ENCODE measurements at places on chromosomes 11 and 22. TPM values are rescaled to one million over a fixed set of nuclear protein-coding genes. Genes with fewer than 3 reads are reported as not detected.

GRCh38 chr11:62413060-62413696, 5.7 kb upstream of the SCGB1A1 start:
- no peak for DNase-seq

DNA sequence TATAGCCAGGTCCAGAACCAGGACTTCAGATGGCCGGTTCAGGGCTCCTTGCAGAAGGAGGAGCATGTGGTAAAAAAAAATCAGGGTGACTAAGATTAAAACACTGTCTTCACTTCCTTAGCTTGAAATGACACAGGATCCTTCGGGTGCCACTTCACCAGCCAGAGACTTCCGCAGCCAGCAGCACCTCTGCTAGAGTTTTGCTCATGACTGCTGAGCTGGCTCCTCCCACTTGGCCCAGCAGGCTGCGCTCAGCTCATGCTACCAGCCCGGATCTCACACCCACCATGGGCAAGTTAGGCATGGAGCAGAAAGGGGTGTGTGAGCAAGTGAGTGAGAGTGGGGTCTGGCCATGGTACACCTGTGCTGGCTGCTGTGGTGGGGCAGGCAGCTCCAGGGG, 6.6 kb upstream of the MS4A18 start:
- no peak for DNase-seq

DNA sequence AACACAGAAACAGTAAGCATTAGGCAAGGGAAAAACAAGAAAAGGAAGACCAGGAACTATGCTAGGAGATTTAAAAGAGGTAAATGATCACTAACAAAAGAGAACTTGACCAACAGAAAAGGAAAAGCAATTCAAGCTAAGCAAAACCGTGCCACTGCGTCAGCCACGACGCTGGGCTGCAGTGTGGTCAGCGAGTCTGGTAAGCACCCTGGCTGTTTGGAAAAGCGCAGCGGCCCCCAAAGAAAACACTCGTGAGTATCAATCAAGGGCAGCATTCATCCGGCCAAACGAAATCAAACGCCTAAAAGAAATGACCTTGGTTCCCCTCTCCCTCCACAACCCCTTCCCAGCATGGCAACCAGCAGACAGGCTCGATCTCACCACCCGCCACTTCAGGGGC, 28.8 kb downstream of the PACSIN2 start:
- no peak for DNase-seq

MRGPRE gene
- total RNA-seq = not detected

Measured in activated T-helper 2 cell treated with anti-CD3 and anti-CD28 coated beads, Interferon-gamma antibody, Interleukin-2, Interleukin-4, amounts not matched to agents 10 μg/mL and 5 μg/mL and 100 μg/mL, durations not matched to agents 14 hours and 24 hours and 36 hours (primary cell).